Activated naive CD8-positive, alpha-beta T cell treated with anti-CD3 and anti-CD28 coated beads, Interleukin-2, amount 50 U/mL, for 16 hours (primary cell): ENCODE measurements at places on chromosomes 16 and 17.

- no peak for DNase-seq
These were observed 28.8 kb downstream of the IST1 start for GRCh38 chr16:71923941-71924690.

- no peak for DNase-seq
These were observed 61.5 kb downstream of the PRMT7 start for GRCh38 chr16:68372381-68372720.

DNA sequence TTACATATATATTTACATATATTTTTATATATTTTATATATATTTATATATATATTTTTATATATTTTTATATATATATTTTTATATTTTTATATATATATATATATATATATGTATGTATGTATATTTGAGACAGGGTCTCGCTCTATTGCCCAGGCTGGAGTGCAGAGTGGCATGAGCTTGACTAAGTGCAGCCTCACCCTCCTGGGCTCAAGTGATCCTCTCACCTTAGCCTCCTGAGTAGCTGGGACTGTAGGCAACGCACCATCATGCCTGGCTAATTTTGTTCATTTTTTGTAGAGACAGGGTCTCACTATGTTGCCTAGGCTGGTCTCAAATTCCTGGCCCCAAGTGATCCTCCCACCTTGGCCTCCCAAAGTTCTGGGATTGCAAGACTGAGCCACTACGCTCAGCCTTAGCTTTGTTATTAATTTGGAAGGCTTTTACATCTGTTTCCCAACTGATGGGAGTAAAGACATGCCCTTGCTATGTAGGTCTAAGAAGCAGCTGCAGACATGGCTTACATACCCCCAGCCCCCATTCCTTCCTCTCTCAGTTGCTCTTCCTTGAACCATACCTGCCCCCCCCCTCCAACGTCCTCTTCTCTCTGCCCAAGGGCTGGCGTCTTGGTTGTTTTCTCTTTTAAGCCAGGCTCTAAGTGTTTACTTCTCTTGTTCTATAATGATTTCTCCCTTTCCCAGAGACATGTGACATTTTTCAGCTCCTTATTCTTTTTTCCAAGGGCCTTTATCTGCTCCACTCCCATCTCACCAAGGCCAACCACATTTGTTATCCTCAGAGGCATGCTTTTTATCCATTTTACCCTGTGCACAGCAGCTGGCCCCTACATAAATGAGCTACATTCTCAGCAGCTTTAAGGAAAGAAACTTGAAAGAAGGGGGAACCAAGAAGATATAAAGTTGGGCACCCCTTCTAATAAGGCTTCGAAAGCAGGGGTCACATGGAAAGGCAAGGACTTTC lies 64.2 kb upstream of the ATF7IP2 start:
- no peak for DNase-seq

GRCh38 chr16:53166099-53166498 lies 111.3 kb downstream of the CHD9 start:
- no peak for DNase-seq

DNA sequence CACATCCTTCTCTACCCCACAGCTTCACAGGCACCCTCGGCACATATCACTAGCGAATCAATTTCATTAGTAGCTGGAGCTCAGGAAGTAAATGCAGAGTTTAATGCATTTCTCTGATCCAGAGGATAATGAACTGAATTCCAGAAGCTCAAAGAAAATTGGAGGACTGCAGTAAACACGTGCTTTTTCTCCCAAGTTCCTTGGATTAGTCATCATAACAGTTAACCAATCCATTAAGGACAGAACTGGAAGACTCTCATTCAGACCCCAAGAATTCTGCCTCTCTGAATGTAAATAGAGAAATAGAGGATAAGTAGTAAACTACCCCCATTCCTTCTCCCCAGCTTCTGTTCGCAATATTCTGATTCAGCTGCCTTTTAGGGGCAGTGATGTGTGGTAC lies 40.7 kb downstream of the DUSP14 start:
- no peak for DNase-seq

DNA sequence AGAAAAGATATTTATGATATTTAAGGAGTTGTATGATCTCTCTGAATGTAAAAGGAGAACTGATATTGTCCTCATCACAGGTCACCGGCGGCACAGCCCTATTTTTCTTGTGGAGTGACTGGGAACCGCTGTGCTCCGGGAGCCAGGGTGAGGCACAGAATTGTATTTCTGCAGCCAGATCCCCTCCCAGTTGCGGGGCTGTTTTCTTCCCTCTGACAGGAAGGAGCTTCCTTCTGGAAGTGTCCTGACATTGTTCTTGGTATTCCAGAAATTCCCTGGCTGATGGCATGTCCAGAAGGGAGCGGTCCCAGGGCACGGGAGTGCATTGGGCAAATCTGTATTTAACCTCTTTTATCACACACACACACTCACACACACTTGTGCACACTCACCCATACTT lies 268.6 kb upstream of the FOXF1 start:
- no peak for DNase-seq

- no peak for DNase-seq
These were observed 18.7 kb upstream of the ARHGAP17 start for GRCh38 chr16:25033852-25034251.

GRCh38 chr17:18250259-18250658 lies 8.3 kb downstream of the FLII start:
- DNase-seq = no peak

DNA sequence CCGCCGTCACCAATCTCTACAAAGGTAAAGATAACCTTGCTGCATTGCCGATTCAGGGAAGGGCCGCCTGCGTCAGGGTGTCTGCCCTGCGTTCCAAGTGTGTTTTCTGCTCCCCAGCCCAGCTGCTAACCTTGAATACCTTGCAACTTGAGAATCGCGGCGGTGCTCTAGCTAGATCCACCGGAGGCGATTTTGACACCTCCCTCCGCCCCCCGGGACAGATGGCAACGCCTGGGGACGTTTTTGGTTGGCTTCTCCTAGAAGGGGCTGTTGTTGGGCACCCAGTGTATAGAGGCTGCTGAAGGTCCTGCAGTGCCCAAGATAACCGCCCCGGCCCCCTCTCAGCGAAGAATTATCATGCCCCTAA lies 1.5 kb downstream of the HAPSTR1 start:
- no peak for DNase-seq

DNA sequence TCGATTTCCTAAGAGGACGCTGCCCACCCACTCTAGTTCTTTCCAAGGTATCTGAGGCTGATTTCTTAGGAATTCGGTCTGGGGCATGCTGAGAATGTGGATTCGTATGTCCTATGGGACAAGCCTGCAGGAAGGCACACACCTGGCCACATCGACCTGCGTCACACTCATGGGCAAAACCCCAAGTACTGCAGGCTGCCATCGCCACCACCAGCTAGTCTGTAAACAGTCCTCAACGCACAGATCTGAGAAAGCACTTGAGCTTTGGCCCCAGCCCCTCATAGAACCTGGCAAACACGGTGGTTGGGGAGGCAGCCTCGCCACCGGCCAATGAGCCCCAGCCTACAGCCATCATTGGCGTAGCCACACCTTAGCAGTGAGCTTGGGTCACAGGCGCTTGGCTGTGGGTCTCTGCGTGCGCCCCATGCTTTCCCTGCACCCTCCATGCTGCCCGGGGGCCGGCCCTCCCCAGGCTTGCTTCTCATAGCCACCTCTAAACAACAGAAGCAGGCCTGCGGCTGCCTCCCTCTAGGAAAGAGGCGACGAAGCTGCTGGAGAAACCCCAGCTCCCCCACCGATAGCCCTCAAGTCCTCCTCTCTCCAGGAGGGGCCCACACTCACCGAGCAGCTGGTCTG lies 75.1 kb downstream of the ZNF778 start:
- no peak for DNase-seq

GRCh38 chr17:61149862-61150362 lies 249.7 kb upstream of the TBX2 start:
- no peak for DNase-seq

DNA sequence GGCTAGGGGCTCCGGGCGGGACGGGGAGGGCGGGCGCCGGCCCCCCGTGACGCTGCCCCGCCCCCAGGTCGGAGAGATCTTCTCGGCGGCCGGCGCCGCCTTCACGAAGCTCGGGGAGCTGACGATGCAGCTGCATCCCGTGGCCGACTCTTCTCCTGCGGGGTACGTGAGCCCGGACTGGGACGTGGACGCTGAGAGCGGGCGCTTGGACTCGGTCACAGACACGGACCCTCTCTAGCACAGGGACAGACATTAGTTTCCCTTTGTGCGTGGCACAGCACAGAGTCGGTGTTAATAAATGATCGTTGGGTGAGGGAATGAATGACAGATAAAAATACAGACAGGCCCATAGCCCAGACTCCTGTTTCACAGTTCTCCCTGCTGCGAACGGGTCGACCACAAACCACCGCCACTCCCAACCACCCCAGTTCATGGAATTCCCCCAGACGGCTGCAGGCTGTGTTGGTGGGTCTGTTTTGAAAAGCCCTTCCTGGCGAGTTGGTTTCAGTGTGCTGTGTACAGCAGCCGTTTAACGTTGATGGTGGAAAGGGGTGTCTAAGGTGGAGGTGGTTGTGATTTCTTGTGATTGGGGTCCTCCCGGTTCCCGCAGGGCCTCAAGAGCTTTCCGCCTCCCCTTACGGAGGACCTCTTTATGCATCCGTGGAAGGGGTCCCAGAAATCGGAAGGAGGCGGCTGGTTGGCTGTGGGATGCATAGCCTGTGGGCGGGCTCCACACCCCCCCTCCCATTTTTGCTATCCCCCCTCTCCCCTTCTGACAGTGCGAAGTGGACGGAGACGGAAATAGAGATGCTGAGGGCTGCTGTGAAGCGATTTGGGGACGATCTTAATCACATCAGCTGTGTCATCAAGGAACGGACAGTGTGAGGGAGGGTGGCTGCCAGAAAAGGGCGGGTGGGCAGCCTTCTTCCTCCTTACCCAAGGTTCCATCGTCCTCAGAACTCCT lies 2.9 kb downstream of the RNASEK start:
- DNase-seq = no peak

- no peak for DNase-seq
These were observed 111.9 kb upstream of the TNRC6C start for GRCh38 chr17:77846531-77847085.

DNA sequence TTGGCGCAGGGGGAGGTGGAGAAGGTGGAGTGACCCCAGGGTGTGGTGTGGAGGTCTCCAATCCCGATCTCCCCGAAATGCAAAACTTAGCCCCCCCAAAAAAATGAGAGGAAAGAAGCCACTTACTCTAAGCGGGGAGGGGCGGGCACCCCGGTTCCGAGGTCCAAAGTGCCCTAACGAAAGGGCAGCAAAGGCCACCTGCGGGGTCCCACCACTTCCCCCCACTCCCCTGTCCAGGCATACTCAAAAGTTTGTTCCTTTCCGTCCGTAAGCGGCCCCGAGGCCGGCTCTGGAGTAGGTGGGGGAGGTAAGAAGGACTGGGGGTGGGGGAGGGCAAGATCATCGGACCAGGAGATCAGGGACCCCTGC lies 1.1 kb downstream of the TOX3 start:
- DNase-seq = no peak

DNA sequence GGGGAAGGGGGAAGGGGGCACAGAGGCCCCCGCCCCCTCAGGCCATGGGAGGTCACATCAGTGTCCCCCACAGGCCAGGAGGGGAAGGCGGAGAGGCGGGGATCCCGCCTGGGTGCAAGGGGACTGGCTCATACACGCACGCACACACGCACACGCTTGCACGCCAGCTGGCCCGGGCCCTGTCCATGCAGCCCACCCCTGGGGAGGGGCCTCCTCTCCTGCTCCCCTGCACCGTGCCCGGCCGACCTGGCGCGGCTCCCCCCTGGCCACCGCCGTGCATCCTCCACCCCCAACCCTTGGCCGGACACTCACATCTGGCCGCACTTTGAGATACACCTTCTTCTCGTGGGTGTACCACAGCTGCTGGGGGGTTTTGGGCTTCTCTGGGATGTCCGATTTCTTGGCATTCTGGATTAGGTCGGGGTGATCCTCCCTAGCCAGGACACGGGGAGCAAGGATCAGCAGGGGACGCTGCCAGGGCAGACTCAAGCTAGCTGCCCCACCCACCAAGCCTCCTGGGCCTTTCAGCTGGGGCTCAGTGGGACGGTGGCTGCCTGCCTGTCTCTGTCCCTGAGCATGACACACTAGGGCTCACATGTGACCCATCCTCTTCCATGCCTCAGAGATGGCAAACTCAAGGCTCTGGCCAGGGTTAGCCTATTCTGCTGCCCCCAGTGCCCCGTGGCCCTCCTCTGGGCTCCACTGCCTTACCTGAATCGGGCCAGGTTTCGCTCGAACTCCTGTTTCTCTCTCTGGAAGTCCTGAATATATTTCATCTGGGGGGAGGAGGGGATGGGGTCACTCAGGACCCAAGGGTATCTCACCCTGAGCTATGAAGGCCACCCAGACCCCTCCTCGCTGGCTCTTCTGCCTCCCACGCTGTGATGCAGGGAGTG lies 6.7 kb downstream of the UBTF start:
- no peak for DNase-seq

DNA sequence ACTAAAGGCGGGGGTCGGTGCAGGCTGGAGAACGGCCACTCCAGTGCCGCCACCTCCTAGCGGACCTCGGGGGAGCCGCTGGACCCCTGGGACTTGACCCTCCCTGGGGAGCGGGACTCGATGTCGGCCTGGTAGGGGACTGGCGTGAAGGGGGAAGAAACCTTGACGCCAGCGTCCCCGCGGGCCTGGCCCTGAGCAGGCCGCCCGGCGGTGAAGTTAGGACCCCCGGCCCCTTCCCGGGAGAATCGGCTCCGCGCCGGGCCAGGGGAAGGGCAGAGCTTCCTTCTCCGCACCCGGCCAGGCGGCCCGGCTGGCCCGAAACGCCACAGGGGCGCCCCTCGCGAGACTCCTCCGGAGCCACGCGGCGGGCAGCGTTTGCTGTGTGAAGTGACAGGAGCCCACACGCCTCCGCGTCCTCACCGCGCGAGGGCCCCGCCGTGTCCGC lies 389 bp downstream of the DUS1L start:
- no peak for DNase-seq

- DNase-seq = no peak
These were observed 16.1 kb upstream of the TNFRSF13B start for GRCh38 chr17:16987830-16988601.

- DNase-seq = no peak
These were observed 5.4 kb upstream of the KIF18B start for GRCh38 chr17:44952946-44953475.

GRCh38 chr17:68351395-68351794 lies 60.1 kb downstream of the ARSG start:
- no peak for DNase-seq

DNA sequence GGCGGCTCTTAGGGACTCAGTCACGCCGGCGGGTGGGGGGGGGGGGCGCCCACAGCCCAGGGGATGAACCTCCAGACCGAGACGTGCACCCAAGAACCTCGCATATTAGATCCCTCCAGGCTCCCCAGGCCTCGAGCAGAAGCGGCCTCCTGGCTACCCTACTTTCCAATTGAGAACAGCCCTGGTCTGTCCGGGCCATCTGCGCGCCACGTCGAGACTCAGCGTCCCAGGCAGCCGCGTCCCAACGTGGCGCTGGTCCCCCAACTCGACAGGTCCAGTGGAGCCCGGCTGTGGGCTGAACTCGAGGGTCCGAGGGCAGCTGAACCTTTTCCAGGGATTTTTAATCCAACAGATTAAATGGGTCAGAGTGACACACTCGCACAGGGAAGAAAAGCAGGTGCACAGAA lies 2.3 kb upstream of the IRX3 start:
- DNase-seq = no peak
